ENCODE measurements at places on chromosomes 2 and 18. TPM values are rescaled to one million over a fixed set of nuclear protein-coding genes. Genes with fewer than 3 reads are reported as not detected.

The GAREM2 gene
- 0.45 TPM for total RNA-seq

The TMEM178A gene
- 0.84 TPM for total RNA-seq

The RTP5 gene
- not detected for total RNA-seq

The KLHL14 gene
- total RNA-seq = not detected

The DHRS9 gene
- not detected for total RNA-seq

The WIPF1 gene
- total RNA-seq = 5.5 TPM

The GPR75 gene
- 0.67 TPM for total RNA-seq

The SERPINB5 gene
- total RNA-seq = not detected

The PASK gene
- 6.1 TPM for total RNA-seq

The CPS1 gene
- 18.5 TPM for total RNA-seq

The DSC2 gene
- total RNA-seq = not detected

The DPP10 gene
- total RNA-seq = not detected

The SMAD7 gene
- total RNA-seq = 1.0 TPM

The TOGARAM2 gene
- under 0.01 TPM for total RNA-seq

The PRSS56 gene
- total RNA-seq = not detected

The TPRKB gene
- total RNA-seq = 46.7 TPM

The PAIP2B gene
- total RNA-seq = 0.67 TPM

The SERPINB13 gene
- not detected for total RNA-seq

The ELOA2 gene
- not detected for total RNA-seq

The CNRIP1 gene
- total RNA-seq = 62.9 TPM

The TMBIM1 gene
- total RNA-seq = 135 TPM

The FAP gene
- 40.7 TPM for total RNA-seq

The TNFRSF11A gene
- total RNA-seq = 0.30 TPM

The RAD51AP2 gene
- not detected for total RNA-seq

The CYRIA gene
- total RNA-seq = 0.74 TPM

The ARHGEF33 gene
- not detected for total RNA-seq

The COLEC11 gene
- total RNA-seq = 0.50 TPM

The CD226 gene
- under 0.01 TPM for total RNA-seq

The TRMT61B gene
- total RNA-seq = 11.1 TPM

The ZNF892 gene
- total RNA-seq = 2.8 TPM

The TEKT4 gene
- total RNA-seq = not detected

The LRP1B gene
- under 0.01 TPM for total RNA-seq

The FAM161A gene
- total RNA-seq = 3.4 TPM

The HES6 gene
- total RNA-seq = 11.4 TPM

The NFE2L2 gene
- total RNA-seq = 38.5 TPM

The PTPRM gene
- total RNA-seq = 15.8 TPM

The ARHGAP25 gene
- 0.30 TPM for total RNA-seq

The AMER3 gene
- total RNA-seq = not detected

The UGT1A6 gene
- total RNA-seq = not detected

The FABP1 gene
- total RNA-seq = not detected

The NETO1 gene
- 0.74 TPM for total RNA-seq

The NEB gene
- 0.17 TPM for total RNA-seq

The CDH7 gene
- not detected for total RNA-seq

The LINC00305 gene
- not detected for total RNA-seq

The SERPINB3 gene
- total RNA-seq = not detected

The TMEM247 gene
- not detected for total RNA-seq

The ANKRD62 gene
- not detected for total RNA-seq

The LIPG gene
- total RNA-seq = 13.7 TPM

The ANTXR1 gene
- total RNA-seq = 24.5 TPM

The NGEF gene
- total RNA-seq = 2.2 TPM
